ENCODE measurements at places on chromosomes 6 and 20.

DNA sequence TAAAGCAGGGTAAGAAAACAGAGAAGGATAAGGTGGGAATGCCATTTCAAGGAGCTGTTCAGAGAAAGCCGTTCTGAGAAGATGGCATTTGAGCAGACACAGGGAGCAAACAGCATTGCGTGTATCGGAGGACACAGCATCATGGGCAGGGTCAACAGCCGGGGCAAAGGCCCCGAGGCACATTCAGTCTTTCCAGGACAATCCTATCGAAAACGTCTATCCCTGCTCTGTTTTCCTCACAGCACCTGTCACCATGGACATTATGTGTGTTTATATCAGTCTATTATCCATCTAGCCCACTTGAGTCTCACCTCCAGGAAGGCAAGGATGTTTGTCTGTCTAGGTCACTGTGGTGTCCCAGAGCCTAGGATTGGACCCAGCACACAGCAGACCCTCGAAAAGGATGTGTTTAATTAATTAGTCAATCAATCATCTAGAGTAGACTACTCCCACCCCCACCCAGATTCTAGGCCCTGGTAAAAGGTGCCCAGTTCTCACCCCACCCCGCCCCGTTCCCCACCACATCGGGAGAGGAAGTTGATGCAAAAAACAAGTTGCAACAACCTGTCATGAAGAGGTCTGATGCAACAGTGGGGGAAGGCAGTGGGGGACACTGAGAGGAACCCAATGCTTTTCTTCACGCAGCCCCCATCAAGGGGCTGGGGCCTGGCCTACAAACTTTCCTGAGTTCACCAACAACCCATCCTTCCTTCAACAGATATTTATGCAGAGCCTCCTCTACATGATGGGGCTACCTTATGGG is 66.6 kb downstream of the PREX1 start:
- no peak for DNase-seq

GRCh38 chr20:25218109-25218486 is 22.6 kb downstream of the ENTPD6 start:
- DNase-seq, result no peak

- no peak for DNase-seq
Measured at GRCh38 chr20:62768551-62769287, 27.6 kb upstream of the MRGBP start.

DNA sequence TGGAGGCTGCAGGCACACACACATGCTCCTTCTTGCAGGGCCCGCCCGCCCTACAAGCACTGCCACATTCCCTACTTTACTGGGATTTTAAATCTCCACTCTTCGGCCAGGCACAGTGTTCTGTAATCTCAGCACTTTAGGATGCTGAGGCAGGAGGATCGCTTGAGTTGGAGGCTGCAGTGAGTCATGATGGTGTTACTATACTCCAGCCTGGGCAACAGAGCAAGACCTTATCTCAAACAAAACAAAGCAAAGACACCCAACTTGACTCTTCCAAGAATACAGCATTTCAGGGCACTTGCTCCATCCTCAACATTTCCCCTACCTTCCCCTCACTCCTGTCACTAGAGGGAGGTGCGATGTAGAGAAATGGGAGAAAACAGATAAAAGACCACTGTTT is 194.0 kb downstream of the MYLK4 start:
- DNase-seq, result no peak

GRCh38 chr6:46105568-46105967 is 24.2 kb upstream of the ENPP4 start:
- no peak for DNase-seq

DNA sequence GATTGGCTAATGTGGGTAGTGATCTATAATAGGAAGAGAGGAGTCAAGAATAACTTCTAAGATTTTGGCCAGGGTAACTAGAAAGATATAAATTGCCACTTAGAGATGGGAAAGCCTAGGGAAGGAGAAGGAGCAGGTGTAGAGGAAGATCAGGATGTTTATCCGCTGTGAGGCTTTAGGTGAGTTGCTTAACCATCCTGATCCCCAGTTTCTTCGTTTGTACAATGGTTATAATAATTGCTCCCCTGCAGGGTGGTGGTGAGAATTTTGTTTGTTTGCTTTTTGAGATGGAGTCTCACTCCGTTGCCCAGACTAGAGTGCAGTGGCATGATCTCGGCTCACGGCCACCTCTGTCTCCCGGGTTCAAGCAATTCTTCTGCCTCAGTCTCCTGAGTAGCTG is 2.4 kb upstream of the MYMX start:
- DNase-seq, result no peak

All from hippocampal formation (tissue), 2 donors.